Activated effector memory CD4-positive, alpha-beta T cell treated with Interleukin-2 at 50 U/mL for 16 hours (primary cell): ENCODE measurements at places on chromosomes 6 and 20.

GRCh38 chr6:90049295-90049694 lies 155.0 kb downstream of the GJA10 start:
- no peak for DNase-seq

- DNase-seq, result no peak
Measured at GRCh38 chr6:53202052-53202451, 53.4 kb upstream of the GCM1 start.

DNA sequence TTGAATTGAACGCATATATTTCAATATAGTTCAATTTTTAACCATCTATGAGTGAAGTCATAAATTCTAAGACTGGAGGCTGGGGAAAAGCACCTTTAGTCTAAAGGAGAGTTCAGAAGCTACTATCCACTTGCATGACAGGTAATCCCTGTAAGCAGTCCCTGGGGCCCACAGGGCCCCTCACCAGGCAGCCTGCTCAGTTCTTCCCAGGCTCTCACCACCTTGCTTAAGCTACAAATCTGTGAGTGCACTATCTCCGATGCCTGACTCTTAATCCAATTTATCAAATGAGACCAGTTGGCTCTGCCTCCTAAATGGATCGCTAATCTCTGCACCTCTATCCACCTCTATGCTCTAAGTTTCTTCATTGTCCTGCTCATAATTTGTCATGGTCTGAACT lies 413.8 kb downstream of the PTPRT start:
- DNase-seq, result no peak

DNA sequence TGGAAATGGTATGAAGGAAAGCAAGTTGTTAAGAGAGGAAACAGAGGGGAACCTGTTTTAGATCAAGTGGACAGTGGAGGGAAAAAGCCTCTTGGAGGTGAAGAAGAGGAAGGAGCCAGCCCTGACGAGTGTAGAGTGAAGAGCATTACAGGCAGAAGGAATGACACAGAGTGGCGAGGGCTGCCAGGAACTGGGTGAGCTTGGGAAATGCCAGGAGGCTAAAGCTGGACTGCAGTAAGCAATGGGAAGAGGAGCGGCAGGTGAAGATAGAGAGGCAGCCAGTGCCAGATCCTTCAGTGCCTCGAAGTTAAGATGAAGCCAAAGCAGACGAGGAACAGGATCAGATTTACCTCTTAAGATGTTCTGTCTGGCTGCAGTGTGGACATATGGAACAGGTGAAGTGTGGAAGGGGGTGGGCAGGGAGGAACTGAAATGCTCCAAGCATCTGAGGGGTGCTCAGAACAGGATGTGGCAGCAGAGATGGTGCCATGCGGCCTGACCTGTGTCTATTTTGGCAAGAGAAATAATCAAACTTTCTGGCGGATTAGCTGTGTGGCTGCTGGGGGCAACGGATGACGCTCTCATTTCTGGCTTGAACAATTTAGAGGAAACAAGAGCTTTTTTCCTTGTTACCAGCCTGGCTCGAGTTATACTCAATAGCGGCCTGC lies 748.4 kb downstream of the PTPRT start:
- no peak for DNase-seq

GRCh38 chr6:42199106-42199981 lies 4.6 kb upstream of the GUCA1B start:
- DNase-seq, result no peak

DNA sequence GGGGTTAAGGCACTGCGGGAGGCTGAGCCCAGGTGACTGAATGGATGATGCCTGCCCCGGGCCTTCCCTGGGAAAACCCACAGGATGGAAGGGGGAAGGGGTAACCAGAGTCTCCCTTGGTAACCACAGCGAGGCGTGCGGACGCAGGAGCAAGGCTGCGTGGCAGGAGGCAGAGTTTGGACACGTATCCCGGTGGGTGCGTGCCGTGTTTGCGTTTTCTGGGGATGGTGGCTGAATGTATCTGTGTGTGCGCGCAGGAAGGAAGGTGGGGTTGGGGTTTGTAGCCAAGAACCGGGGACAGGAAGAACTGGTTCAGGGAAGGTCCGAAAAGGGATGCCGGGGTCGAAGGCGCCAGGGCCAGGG lies 1.8 kb downstream of the MDGA1 start:
- DNase-seq, result no peak

- DNase-seq, result no peak
Measured at GRCh38 chr6:112343977-112344376, 3.2 kb upstream of the RFPL4B start.

GRCh38 chr20:9285617-9286016 lies 216.7 kb downstream of the PLCB4 start:
- DNase-seq, result no peak

GRCh38 chr6:128918886-128919285 lies 35.9 kb downstream of the LAMA2 start:
- DNase-seq, result no peak

DNA sequence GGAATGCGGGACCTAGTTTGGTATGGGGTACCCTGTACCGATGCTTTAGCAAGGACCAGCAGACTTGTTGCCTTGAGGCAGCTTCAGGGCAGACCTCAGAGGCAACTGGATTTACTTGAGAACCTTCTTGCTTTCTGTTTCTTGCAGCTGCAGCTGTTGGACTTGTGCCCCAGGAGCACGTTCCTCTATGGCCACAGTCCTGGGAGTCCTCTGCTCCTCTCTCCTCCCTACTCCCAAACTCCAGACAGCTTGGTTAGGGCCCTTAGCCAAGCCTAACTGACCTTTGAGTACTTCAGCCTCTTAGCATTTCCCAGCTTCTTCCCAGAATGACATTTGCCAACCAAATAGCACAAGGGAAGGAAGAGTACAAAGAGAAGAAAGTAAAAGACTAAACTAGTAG lies 34.7 kb downstream of the GHRH start:
- DNase-seq, result no peak

DNA sequence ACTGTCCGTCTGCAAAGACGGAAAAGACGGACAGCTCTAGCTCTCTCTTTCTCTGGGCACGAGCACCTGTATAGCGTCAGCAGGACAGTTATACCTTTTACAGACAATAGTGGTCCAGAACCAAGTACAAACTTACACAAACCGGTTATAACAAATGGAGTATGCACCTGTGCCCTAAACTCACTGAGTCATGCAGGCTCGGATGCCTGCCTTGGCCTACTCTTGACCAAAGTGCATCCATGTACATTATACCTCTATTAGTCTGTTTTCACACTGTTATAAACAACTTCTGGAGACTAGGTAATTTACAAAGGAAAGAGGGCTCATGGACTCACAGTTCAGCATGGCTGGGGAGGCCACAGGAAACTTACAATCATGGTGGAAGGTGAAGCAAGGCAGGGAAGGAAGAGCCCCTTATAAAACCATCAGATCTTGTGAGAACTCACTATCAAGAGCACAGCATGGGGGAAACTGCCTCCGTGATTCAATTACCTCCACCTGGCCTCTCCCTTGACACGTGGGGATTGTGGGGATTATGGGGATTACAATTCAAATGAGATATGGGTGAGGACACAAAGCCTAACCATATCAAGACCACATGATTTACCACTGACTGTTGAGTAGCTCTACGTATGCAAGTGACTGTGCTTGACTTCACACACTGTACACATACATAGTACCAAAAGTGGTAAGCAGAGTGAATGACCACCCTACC lies 23.1 kb downstream of the MAN1A1 start:
- no peak for DNase-seq

- DNase-seq, result no peak
Measured at GRCh38 chr6:33599413-33599938, 19.4 kb upstream of the BAK1 start.

DNA sequence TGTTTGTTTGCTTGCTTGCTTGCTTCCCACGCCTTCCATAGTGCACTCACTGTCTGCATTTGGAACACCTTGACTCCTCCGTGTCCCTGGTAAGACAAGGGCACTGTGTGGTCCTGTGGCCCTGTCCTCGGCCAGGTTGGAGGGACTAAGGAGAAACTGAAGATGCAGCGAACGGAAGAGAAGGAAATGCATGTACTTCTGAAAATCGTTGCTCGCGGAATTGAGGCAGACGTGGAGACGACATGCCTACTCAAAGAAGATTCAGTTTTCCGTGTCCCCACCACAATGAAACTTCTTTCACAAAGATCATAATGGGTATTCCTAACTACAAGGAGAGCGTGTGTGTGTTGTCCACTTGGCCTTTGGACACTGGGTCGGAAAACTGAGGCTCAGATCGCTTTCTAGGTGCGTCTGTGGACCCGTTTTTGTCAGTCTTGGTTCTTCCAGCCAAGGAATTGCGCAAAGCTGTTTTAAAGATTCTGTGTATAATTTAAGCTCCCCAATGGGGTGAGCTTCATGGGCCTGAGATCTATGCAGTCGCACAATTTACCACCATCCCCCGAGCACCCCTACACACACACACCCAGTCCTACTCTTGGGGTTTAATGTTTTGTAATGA lies 120.4 kb upstream of the ZNF184 start:
- no peak for DNase-seq

DNA sequence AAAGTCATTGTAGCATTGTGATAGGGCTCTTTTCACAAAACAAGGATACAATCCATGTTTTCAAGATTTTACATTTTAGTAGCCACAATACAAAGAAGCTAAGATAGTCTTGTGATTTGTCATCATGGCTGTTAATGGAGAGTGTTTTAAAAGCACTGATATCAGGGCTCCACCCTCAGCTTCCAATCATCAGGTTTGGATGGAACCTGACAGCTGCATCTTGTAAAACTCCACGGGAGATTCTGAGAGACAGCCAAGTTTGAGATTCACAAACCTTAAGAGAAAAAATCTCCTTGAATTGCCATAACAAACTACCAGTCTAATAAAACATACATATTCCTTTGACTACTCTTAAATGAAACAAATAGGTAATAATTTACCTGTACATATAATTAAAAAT lies 280.2 kb downstream of the ESR1 start:
- DNase-seq, result no peak

GRCh38 chr6:100378576-100378975 lies 86.1 kb downstream of the SIM1 start:
- no peak for DNase-seq

GRCh38 chr6:165605182-165605875 lies 57.7 kb downstream of the PDE10A start:
- DNase-seq, result no peak

GRCh38 chr20:5729348-5729747 lies 20.9 kb upstream of the SHLD1 start:
- DNase-seq, result no peak

DNA sequence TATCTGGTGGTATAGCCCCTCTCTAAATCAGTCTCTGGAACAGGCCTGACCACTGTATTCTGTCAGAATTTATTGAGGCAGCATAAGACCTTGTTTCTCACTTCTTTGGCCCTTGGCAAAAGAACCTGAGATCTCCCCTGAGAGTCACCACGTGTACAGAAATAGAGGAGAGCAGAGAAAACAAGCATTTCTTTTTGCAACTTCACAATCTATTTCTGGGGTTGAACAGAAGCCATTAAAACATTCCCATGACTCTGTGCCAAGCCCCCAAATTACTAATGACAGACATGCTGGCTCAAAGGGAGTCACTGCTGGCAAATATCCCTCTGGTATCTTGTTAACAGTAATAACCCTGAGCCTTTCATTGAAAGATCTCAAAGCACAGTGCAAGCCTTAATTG lies 395.3 kb downstream of the MAFB start:
- no peak for DNase-seq

GRCh38 chr6:70107852-70108629 lies 194.8 kb downstream of the COL9A1 start:
- DNase-seq, result no peak

GRCh38 chr6:109039795-109040194 lies 54.9 kb downstream of the SESN1 start:
- no peak for DNase-seq

GRCh38 chr6:47446669-47447330 lies 30.8 kb upstream of the CD2AP start:
- no peak for DNase-seq

- DNase-seq, result no peak
Measured at GRCh38 chr6:34701199-34701598, 4.6 kb upstream of the ILRUN start.

- no peak for DNase-seq
Measured at GRCh38 chr20:21156266-21156665, 30.4 kb downstream of the KIZ start.

GRCh38 chr6:132280436-132280835 lies 120.8 kb downstream of the MOXD1 start:
- DNase-seq, result no peak

DNA sequence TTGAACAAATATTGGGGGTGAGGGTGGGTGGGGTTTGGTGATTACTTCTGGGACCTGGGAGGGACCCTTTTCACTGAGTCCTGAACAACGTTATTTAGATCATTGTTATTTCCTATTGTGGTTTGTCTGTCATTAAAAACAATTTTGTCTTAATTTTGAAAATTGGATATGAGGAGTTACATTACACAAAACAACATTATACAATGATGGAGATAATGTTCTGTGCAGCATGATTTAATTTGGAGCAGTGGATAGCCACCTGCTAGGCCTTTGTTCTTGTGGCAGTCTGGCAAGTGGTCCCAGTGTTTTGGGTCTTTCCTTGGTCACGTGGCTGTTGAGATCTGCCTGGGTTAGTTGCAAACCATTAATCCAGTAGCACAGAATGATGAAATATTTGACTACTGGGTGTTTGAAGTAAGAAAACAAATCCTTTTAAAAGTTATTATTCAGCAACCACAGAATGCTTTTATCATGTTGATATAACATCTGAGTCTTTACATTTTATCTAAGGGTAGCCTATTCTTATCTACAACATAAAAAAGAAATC lies 172.8 kb downstream of the CDKAL1 start:
- no peak for DNase-seq

GRCh38 chr6:112665114-112665513 lies 318.0 kb downstream of the RFPL4B start:
- DNase-seq, result no peak

DNA sequence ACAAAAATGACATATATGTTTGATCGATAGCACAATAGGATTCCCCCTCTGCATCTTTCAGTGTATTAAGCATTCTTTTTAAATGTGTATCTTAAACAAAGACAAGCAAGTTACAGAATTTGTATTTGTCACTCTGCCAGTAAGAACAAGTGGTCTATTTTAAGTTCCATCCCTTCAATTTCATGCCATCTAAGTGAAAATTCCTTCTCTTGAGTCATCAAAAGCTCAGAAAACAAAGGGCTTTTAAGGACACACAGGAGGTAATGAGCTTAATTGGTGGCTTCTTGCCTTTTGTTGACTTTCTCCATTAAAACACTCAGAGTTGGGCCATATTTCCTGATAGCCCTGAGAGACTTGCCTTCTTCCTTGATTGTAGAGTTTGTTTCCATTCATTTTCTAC lies 547.8 kb downstream of the TENT5A start:
- no peak for DNase-seq

- no peak for DNase-seq
Measured at GRCh38 chr6:163725008-163725941, 310.8 kb downstream of the QKI start.

GRCh38 chr6:42400886-42401612 lies 50.7 kb downstream of the TRERF1 start:
- DNase-seq, result no peak

DNA sequence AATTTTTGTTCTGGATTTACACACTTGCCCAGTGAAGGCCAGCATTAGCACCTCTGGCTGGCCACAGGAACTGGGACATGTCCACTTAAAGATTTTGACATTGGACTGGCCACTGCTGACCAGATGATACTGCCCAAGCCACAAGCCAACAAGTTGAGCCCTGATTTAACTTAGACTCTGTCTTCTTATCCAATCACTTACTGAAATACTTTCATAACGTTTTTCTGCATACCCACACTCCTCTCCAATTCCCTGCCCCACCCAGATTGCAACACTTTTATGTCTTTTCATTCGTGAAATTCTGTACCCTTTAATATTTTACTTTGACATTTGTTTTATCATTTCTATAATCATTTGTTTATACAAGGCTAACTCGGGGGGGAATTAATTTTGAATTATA lies 170.3 kb upstream of the TAB2 start:
- DNase-seq, result no peak
